ENCODE measurements at places on chromosomes 1 and 21.

DNA sequence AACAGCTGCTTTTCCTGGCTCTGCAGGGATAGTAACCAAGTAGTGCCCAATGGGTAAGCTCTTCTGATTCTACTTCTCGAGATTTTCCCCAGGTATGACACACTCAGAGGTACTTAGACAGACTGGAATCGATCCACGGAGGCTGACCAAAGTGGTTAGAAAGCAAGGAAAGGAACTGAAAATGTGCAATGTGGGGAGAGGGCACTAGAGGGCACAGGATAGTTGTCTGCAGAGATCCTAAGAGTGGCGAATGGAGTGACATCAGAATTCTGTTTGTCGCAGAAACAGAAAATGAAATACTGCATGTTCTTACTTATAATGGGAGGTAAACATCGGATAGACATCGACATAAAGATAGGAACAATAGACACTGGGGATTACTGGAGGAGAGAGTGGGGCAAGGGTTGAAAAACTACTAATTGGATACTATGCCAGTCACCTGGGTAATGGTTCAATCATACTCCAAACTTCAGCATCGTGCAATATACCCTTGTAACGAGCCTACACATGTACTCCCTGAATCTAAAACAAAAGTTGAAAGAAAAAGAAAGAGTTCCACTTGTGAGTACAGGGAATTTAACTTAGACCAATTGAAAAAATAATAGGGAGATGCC, 23.3 kb downstream of the CYP2J2 start:
- DNase-seq: no peak

GRCh38 chr1:244559561-244559960, 93.4 kb upstream of the DESI2 start:
- no peak for DNase-seq

GRCh38 chr1:245213066-245213831, 58.5 kb downstream of the KIF26B start:
- DNase-seq: no peak

GRCh38 chr1:22234476-22235030, 91.7 kb upstream of the WNT4 start:
- no peak for DNase-seq

DNA sequence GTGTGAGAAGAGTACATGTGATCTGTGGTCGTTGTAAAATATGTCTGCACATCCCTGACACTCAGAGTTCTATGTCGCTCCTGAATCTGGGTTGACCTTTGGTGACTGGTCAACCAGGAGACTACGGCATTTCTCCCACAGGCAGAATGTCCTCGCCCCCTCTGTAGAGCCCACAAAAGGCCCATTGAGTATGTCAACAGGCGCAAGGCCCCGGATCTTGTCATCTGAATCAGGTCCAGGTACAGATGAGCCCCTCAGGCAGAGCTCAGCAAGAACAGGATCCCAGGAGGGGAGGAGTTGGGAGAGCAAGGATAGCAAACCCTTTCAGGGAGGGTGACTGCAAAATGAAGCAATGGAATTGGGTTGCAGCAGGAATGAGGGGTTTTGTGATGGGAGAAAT, 126.5 kb downstream of the MATN1 start:
- DNase-seq: no peak

DNA sequence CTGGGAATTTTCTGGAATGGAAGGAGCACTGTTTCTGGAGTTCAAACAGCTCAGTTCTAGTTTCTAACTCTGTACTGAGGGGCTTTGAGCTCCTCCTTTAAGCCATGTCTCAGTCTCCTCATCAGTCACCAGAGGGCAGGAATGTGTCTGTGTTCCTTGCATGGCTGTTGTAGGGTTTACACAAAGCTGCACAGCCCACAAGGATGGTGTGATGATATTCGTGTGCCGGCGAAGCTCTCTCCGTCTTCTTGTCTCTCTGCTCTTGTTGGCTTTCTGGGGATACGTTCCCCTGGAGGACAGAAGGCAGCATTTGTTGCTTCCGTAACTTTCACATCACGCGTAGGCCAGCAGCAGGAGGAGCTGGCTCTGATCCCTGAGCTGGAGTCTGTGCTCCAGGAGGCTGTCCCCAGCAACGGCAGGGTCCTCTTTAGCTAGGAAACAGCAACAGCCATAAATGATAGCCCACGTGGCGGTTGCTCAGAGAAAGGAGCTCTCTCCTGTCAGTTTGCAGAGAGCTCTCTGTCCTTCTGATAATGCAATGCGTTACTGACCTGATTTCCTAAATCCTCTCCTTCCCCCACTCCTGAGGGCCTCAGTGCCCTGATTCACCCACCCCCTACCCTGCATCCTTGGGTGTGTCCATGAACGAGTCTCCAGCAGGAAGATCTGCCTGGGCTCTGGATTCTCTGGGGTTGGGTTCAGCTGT, 189.2 kb upstream of the VAMP3 start:
- DNase-seq: no peak

- no peak for DNase-seq
Observed at GRCh38 chr1:153192697-153193096, 10.5 kb upstream of the LELP1 start.

DNA sequence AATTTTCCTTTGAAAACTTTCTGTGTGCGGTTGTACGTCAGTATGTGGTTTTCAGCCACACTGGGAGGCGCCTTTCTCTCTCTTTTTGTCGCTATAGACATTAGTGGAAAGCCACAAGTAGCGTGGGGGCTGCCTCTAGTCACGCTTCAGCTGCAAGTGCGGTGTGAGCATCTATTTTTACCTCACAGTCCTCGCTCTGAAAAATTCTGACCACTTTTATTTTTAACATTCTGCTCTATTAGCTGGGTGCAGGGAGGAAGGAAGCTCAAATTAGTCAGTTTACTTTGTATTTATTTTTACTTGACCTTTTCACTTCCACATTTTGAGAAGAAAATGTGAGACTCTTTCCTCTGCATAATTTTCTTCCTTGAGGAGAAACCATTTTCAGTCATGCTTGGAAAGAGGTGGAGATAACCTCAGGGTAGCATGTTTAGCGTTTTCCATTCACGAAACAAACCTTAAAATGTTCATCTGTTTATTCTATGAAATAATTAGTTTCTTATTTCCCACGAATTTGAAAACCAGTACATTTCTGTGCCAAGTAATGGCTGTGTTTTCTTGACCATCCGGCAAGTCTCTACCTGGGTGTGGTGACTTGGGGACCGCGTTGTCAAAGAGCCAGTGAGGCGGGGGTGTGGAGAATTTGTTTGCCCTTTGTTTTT, 35.6 kb downstream of the ADARB1 start:
- DNase-seq: peak; percentile 39
